Natural killer cell (primary cell): ENCODE measurements at places on chromosomes 6 and 20. TPM values are rescaled to one million over a fixed set of nuclear protein-coding genes. Genes with fewer than 3 reads are reported as not detected.

The SLC17A2 gene
- not detected for total RNA-seq

DNA sequence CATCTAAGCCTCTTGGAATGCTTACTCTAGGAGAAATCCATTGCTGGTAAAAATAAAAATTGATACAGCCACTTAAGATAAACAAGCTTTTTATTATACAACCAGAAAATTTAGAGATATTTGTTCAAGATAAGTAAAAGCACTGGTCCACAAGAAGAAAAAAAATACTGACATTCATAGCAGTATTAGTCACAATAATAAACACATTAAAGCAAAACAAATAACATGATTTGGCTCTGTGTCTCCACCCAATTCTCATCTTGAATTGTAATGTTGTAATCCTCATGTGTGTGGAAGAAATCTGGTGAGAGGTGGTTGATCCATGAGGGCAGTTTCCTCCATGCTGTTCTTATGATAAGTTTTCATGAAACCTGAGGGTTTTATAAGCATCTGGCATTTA is 1093.5 kb upstream of the ADGRB3 start:
- DNase-seq: no peak

DNA sequence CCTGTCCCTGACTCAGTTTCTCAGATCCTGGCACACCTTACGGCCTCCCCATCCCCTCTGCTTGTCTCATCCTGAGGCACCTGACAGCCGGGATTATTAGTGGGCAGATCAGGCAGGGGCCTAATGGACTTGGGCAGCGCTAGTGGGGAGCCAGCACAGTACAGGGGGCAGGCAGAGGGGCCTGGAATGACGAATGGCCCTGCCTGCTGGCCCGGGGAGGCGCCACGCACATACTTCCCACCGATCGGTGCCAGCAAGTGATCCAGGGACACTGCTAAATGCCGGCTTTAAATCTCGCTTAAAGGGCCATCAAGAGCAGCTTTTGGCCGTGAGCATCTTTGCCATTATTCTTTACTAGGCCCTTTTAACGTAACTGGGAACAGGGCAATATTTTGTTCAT is 188.4 kb downstream of the DHX35 start:
- no peak for DNase-seq

The PTPN1 gene
- 52.9 TPM for total RNA-seq

GRCh38 chr6:142833054-142833453 is 111.9 kb downstream of the HIVEP2 start:
- no peak for DNase-seq

The PGM3 gene
- 16.6 TPM for total RNA-seq

GRCh38 chr6:19551611-19552010 is 285.6 kb upstream of the ID4 start:
- DNase-seq: no peak

The IPCEF1 gene
- total RNA-seq: 31.4 TPM
